ENCODE measurements at places on chromosomes 4 and X.
A peak's percentile ranks its signal among the peaks of the same experiment; 100 is the strongest.

DNA sequence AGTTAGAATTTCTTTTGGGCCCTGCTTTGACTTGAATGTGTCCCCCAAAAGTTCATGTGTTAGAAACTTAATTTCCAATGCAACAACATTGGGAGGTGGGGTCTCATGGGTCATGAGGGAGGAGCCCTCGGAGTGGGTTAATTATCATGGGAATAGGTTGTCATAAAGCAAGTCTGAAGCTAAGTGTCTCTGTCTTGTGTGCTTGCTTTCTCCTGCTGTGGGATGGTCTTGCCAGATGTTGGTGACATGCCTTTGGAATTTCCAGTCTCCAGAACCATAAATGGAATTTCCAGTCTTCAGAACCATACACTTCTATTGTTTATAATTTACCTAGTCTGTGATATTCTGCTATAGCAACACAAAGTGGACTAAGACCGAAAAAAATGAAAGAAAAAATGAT is 71.6 kb downstream of the RASL11B start:
- no peak for DNase-seq

GRCh38 chrX:39645178-39645895 is 452.4 kb downstream of the BCOR start:
- DNase-seq: no peak

- DNase-seq: no peak
Measured at GRCh38 chr4:135281230-135281629, 1079.6 kb upstream of the PABPC4L start.

- DNase-seq: peak; percentile 90
Measured at GRCh38 chrX:129769467-129770154, 10.1 kb upstream of the SASH3 start.

DNA sequence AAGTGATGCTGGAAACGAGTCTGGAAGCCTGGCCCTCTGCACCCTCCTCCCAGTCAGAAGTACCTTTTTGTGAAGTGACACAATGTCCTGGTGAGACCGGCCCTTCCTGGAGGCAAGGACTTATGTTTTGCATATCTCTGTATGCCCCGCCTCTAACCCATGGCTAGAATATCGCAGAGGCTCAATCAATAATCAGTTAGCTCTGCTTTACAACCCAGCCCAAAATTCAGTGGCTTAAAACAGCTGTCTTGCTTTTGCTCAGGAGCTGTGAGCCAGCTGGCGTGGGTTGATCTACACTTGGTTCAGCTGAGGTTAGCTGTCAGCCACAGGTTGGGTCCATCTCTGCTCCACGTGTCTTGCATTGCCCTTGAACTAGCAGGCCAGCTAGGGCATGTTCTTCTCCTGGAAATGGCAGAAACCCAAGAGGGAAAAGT is 98.8 kb upstream of the METTL14 start:
- no peak for DNase-seq

- no peak for DNase-seq
Measured at GRCh38 chr4:160825644-160826338, 1338.0 kb downstream of the FSTL5 start.

GRCh38 chr4:121707344-121707743 is 10.6 kb upstream of the ANXA5 start:
- no peak for DNase-seq

GRCh38 chr4:26220696-26221095 is 100.1 kb upstream of the RBPJ start:
- no peak for DNase-seq

- peak; percentile 58 for DNase-seq
Measured at GRCh38 chr4:1277667-1278665, 11.7 kb upstream of the MAEA start.

DNA sequence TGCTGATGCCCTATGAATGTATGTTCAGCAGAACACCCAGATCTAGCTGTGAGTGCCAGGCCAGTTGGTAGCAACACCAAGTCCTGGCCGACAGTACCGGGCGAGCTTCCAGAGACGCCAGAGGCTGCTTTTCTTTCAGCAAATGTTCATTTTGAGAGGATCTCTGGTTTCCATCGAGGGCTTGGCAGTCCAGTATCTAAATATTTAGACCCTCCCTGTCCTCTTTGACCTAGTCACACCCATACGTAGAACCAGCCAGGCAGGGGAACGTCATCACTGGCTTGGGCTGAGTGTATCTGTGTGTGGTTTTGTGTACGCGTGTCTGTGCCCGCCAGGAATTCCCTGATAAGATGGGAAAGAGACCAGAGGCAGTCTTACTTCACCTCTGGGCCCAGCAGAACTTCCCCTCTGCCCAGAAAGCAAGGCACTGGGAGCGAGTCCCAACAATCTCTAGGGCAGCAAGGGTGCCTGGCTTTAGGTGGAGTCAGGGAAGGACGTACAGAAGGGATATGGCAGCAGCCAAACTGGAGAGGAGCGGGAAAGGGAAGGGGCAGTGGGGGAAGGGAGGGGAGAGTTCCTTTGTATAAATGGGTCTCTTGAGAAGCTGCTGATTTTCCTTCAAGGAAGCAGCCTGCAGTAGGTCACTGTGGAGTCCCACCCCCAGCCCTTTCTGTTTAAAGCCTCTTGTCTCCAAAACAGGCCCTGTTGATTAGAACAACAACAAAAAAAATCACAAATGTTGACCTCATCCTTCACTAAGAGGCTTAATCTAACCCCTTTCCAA is 15.0 kb upstream of the ELF4 start:
- no peak for DNase-seq

DNA sequence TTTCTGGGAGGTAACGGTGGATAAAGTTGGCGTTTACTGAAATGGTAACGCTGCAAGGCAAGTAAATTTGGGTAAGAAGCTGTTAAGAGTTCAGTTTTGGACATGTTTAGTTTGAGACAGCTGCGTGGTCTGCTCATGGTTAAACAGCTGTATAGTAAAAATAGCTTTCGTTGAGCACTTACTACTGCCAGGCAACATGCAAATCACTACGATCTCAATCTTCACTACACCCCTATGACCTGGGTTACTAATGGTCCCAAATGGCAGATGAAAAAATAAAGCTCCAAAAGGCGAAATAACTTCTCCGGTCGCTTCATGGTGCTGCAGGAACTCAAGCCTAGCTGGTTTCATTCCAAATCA is 22.2 kb downstream of the FABP2 start:
- no peak for DNase-seq
